EL (cell line): ENCODE measurements at places on chromosomes 5 and 9.

DNA sequence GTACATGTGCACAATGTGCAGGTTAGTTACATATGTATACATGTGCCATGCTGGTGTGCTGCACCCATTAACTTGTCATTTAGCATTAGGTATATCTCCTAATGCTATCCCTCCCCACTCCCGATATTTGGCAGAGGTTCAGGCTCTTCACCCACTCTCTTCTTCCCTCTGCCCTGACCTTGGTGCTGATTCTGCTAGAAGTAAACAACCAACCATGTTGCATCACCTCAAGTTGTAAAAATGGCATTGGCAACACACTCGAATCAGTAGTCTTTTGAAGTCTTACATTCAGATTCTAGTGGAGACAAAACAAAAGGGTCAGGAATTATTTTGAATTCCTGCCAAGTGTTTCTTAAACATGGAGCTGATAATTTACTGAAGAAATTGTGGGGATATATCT lies 40.0 kb downstream of the PRR16 start:
- no peak for DNase-seq

DNA sequence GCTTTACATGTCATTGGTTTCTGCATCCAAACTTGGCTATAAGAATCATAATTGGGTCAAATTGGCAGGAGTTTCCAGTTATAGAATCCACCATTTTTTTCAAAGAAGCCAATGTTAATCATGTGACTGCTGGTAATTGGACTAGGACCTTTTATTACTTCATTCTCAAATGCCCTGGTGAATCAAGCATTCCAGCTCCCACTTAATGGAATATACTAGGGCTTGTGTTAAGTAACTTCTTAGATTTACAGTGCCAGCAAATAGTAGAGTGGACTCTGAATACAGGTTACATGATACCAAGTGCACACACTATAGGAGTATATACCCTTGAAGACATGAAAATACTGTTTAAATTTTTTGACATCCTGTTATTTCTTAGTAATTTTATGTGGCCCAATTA lies 96.7 kb downstream of the NUDT12 start:
- DNase-seq, result no peak

- DNase-seq, result no peak
Measured at GRCh38 chr9:15400281-15400941, 22.3 kb upstream of the SNAPC3 start.

GRCh38 chr9:65426231-65426630 lies 141.2 kb upstream of the FOXD4L5 start:
- no peak for DNase-seq

- DNase-seq, result no peak
Measured at GRCh38 chr5:1431021-1431811, 14.0 kb downstream of the SLC6A3 start.

DNA sequence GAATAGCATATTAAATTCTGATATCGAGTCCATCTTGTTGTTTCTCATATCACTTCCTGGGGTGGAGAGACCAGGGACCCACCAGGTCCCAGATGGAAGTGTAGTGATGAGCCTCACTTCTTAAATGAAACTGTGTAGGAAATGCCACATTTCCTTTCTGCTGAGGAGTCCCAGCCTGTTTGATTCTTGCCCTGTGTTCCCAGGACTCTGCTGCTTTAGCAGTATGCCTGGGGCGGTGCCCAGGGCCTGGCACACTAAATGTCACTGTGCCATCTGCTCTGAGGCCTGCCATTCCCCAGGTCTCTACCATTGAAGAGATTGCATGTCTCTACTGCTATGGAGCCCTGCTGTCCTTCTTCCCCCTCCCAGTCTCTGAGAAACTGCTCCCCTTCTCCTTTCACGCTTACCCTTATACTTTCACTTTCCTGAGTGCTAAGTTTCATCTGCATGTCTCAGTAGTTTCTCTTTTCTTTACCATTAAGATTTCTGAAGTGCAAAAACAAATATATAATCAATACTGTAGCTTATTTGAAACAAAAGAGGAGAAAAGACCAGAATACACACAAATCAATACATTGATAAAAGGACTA lies 260.4 kb downstream of the GABRB2 start:
- no peak for DNase-seq

DNA sequence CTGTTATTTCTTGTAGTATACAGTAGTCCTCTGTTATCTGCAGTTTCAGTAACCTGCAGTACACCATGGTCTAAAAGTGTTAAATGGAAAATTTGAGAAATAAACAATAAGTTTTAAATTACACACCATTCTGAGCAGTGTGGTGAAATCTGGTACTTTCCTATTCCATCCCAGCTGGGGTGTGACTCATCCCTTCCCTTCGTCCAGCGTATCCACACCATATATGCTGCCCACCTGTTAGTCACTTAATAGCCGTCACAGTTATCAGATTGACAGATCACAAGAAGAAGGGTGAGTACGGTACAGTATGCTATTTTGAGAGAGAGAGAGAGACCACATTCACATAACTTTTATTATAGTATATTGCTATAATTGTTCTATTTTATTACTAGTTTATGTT lies 28.9 kb downstream of the FAM151B start:
- peak; percentile 76 for DNase-seq

DNA sequence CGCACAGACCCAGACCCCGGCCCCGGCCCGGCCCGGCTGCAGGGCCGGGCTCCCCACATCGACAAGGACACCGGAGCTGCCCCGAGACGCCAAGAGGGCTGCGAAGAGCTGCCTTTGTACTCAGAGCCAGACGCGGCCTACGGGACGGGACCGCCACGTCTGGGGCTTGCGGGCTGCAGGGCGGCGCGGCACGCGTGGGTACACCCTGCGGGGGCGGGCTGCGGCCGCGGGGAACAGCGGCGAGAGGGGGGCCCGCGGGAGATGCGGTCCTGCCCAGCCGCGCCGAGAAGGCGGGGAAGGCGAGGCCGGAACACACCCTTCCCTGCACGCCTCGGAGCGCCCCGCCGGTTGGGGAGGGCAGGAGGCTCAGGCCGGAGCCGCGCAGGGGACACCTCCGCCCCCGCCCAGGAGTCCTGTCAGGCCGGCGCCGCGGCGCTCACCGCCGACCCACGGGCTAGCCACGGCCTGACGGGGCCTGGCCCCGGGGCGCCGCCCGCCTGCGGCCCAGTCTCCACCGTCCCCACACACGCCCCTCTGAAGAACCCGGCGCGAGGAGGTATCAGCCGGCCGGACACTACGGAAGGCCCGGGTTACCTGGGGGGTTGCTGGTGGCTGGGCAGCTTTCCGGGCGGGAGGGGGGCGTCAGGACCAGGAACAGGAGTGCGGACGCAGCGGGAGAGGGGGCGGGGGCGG lies 478 bp downstream of the RAB14 start:
- DNase-seq, result peak; percentile 35

DNA sequence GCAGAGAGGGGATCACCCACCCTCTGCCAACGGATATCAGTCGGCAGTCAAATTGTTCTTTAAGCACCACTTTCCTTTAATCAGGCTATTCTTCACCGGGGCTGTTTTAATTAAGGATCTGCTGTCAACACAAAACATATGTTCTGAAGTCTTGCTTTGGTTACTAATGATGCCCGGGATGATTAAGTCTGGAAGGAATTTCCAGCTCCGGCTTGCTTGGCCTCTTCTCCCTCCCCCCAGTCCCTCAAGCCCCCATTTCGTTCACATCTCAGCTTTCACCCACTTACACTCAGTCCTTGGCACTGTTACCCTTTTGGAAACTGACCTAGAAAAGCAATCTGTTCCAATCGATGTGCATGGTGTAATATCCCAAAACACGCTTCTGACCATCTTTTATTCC lies 74.7 kb downstream of the MSX2 start:
- peak; percentile 54 for DNase-seq

- DNase-seq, result no peak
Measured at GRCh38 chr9:135240871-135241311, 153.4 kb downstream of the OLFM1 start.

DNA sequence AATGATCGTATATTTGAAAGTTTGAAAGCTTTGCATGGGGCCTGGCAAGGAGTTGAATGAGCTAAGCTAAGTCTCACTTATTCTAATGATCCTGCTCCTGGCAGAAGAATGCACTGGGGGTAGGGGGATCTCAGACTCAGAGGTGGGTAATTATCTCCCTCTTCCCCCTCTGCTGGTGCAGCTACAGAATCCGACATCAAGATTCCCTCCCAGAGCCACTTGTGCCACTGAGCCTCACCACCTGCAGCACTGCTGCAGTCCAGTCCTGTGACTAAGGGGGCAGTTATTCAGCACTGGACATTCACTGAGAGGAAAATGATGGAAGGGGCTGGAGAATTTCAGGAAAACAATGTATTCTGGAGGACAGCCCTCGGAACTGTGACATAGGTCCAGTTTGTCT lies 205.8 kb downstream of the DEPDC1B start:
- no peak for DNase-seq

GRCh38 chr9:134858051-134858841 lies 22.4 kb upstream of the FCN2 start:
- DNase-seq, result peak; percentile 72

GRCh38 chr5:149796836-149797235 lies 66.7 kb downstream of the PPARGC1B start:
- DNase-seq, result no peak

DNA sequence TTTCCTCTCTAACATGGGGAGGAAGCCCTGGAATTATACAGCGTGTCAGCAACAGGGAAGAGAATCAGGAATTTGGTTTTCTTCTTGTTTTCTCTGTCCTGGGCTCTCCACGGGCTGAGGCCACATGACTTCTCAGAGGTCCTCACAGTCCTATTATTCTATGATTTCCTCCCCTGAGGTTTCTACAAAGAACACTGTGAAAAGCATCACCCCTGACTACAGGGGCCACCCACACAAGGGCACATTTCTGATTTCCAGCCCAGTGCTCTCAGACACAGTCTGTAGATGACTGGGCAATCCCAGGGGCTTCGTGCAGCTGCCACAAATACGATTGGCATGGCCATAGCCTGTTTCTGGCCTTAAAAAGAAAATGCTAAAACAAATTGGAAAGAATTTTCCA lies 284.9 kb downstream of the CEMIP2 start:
- no peak for DNase-seq

- DNase-seq, result no peak
Measured at GRCh38 chr5:72188166-72188565, 80.9 kb downstream of the MAP1B start.

DNA sequence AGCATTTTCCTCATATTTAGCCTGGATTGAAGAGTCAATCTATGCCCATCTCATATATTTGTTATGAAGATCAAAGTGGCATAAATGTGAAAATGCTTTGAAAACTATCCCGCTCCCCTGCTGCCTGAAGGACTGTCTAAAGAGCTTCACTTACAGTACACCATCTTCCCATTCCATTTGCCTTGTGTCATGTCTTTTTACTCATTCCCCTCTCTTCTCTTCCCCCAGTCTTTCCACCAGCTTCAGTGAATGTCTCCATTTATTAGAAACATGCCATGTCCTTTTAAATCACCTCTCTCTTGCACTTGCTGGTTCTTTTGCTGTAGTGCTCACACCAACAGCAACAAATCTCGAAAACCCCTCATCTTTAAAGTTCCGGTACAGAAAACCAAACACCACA lies 192.7 kb upstream of the SGCD start:
- no peak for DNase-seq

- no peak for DNase-seq
Measured at GRCh38 chr9:98406469-98406868, 151.0 kb upstream of the TBC1D2 start.

DNA sequence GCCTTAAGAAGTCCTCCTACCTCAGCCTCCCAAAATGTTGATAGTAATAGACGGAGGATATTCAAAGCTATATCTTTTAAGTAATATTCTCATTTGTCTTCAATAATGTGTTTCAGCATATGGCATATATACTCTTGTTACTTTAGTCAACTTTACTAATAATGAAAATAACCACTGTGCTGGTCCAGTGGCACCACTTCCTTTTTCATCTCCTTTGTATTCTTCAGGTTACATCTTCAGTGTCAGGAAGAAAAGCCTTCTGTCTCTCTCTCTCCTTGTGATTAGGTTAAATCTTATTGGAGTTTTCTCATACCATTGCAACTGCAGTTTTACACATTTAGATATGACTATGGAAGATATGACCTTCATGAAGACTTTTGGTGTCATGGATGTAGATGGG lies 31.3 kb downstream of the PARP8 start:
- DNase-seq, result no peak

DNA sequence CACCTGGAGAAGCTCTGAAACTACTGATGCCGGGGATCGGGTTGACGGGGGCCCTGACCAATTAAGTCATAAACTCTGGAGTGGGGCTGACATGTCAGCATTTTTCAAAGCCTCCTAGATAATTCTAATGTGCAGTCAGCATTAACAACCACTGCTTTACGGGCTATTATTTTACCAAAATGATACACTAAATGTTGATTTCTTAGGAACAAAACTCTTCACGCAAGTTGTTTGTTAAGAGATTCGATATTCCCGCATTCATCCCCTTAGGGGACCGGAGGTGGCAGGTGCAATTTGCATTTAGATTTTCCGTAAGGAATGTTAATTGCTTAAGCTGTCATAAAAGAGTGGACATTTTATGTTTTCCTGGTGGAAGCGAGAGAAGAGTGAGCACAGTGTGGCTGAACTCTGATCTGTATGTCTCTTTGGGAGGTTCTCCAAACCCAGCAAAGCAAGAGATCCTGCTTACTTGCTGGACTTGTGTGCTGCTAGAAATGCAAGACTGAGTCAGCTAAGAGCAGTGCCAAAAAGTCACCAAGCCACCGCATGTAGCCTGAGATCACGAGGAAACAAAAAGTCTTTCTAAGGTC lies 77.6 kb downstream of the UGCG start:
- DNase-seq, result peak; percentile 67

- no peak for DNase-seq
Measured at GRCh38 chr5:166571668-166572067, 1719.8 kb upstream of the WWC1 start.

- DNase-seq, result no peak
Measured at GRCh38 chr5:137366526-137366925, 132.6 kb downstream of the SPOCK1 start.

DNA sequence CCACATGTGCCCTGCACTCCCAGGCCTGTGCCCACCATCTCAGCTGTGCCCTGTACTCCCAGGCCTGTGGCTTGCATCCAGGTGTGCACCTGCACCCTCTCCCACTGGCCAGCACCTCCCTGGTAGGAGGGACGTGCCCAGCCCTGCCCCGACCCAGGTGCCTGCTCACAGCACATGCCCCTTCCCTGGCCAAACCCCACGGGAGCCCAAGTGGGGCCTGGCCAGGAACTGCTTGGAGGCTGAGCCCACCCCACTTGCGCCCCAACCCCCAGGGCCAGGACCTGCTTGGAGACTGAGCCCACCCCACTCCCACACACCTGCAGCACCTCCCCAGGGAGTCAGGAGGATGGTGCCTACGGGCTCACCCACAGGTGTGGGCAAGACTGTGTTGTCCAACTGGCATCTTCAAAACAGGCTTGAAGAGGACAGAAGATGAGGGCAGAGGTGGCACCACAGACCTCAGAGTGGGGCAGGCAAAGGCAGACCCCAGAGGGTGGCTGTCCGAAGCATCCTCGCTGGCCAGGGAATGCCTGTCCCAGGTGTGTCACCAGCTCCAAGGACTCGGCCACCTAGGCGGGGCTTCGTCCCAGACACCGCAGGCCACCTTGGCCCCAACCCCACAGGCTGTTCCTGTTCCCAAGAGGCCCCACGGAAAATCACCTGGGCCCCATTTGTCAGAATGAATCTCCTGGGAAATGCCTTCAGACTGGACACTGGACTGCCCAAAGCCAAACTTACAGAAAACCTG lies 10.8 kb downstream of the ZDHHC11B start:
- no peak for DNase-seq

GRCh38 chr9:6733257-6733656 lies 24.5 kb upstream of the KDM4C start:
- DNase-seq, result no peak
